Stimulated activated CD8-positive, alpha-beta memory T cell treated with anti-CD3 and anti-CD28 coated beads, Interleukin-15, amount 100 ng/mL, for 48 hours (primary cell): ENCODE measurements at places on chromosomes 2 and 18.

DNA sequence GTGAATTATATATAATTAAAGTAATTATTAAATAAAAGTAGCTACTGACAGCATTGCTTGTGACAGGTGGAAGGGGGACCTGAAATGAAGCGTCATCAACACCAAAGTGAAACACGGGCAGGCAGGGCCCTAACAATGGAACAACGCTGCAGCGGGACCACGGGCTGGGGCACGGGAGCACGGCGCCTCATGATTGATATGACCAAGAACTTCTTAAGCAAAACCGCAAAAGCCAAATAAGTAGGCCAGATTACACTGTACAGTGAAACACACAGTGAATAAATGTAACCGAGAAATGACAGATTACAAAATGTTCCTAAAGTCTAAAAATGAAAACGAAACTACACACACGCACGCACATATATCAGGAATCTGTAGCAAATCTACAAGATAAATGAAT is 81.4 kb downstream of the SNTG2 start:
- DNase-seq = peak; percentile 14

GRCh38 chr2:5697562-5697961 is 5.4 kb downstream of the SOX11 start:
- DNase-seq = no peak

DNA sequence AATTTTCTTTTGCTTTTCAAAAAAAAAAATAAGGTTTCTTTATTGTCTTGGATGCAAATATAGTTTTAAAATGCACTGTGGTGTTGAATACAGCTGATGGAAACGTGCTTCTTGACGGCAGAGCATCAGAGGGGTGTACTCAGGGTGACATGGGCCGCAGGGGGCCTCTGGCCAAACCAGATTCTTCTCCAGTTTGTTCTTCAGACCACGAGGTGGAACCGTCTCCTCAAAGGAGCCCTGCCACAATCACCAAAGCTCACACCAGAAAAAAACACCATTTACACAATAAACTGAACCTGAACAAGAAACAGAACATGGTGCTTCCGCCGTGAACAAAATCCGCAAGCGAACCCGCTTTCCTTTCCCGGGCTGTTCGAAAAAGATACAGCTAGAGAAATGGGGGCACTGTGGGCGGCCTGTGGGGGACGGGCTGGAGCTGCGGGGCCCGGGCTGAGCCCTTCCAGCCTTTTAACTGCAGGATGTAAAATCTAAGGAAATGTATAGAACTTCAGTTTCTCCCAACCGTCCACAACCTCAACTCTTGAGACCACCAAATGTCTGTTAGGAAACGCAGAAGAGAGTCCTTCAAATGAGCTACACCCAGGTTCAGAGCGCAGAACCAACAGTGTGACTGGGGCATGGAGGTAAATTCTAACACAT is 34.5 kb downstream of the PSMG2 start:
- no peak for DNase-seq

- peak; percentile 32 for DNase-seq
These were observed at the start of gene TMEM237 for GRCh38 chr2:201643216-201643890. TSS of gene TMEM237 (minus strand) at chr2:201643503. CDS start at chr2:201643400, 103 bp downstream.

DNA sequence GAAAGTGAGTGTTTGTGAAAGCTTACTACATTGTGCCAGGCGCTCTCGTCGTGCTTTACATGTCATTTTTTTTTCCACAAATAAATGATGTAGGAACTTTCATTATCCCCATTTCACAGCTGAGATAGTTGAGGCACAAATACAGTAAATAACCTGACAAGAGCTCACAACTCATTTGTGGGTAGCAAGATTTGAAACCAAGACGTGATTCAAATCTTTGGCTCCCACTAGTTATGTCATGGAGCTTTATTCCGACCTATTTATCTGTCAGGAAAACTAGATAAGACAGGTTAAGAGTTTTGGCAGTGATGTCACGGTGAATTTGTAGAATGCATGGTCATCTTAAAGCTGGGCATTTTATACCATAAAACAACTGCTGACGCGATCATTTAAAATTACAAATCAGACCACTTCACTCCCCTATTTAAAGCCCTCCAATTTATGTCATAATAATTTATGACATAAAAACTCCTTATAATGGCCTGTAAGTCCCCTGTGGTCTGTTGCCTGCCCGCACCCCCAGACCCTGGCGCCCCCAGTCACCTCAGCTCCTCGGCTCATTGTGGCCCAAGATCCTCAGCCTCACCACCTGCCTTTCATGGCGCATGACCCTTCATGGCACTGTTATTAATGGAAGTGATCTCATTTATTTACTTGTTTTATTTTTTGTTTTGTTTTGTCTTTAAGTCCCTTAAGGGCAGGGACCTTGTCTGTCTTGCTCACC is 678 bp upstream of the ZNF24 start:
- DNase-seq = no peak

DNA sequence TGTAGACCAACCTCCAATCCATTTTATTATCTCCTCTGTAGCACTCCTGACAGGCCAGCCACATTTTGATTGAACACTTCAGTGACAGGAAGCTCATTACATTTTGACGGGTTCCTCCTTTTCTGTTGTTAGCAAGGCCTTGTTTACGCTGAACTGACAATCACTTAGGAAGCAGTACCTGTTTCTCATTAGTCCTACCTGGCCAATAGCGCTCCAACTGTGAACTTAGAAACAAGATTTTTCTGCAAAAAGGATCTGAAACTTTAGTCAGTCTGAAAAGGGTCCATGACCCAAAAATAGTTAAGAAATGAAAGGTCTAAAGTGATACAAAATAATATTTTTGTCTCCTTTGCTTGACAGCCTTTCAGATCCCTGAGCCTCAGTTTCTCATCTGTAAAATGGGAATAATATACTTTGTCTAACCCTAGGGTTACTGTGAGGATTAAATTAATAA is 119.6 kb upstream of the MSTN start:
- DNase-seq = no peak

DNA sequence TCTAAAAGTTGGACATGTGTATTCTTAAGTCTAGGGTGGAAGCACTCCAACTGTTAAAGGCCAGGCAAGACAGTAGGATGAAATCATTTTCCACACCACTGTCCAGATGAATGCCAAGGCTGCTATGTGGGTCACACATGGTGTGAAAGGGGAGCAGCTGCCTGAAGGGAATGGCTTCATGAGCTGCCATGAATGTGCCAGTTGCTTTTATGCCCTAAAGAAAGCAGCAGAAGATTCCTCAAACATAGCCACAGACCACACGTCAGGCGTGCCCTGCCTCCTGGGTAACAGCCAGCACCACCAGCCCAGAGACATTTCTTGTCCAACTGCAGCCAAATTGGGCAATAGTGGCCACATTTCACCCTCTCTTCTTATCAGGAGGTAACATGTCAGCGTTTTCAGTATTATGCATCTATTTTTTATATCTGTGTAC is 130.2 kb downstream of the MTCL1 start:
- DNase-seq = no peak

- no peak for DNase-seq
These were observed 328.1 kb downstream of the MYCN start for GRCh38 chr2:16268301-16269000.

DNA sequence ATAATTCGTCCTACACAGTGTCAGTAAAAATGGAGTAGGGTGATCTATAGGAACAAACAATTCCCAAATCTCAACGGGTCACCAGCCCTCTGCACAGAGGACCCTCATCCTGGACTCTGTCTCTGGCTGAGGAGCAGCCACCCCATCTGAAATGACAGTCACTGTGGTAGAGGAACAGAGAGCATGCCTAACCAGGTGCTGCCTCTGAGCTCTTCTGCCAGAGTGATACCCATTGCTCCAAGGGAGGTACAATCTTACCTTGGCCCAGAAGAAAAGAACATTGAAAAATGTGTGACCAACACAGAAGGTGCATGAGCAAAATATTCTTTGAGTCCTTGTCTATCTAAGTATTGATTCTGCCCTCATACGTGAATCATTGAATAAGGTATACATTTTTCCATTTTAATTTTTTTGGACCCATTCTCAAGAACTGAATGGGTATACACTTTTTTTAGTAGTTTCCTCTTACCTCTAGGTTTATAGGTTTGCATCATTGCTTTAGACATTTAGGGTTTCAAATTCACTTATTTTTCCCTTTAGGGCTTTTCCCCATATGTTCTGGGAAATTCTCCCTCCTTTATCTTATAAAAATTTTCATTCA is 8.7 kb downstream of the SP140 start:
- no peak for DNase-seq

- no peak for DNase-seq
These were observed 2.7 kb upstream of the DCC start for GRCh38 chr18:52337276-52337675.

- no peak for DNase-seq
These were observed 233.9 kb downstream of the SATB2 start for GRCh38 chr2:199223791-199224190.

DNA sequence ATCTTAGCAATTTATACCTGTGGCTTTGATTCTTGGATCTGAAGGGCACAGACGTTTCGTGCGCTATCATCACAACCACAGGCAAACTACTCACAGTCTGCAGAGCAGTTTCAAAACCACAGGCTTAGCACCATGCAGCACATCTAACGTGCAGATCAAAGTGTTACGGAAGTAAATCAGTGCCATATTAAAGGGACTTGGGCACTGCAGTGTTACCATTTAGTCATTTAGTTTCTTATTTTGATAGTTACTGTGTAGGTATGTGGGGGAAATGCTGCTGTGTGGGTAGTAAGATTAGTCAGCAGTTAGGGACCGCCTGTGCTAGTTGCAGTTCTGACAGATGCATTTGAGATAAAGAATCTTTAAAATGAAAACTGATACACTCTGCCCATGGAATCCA is 384.0 kb downstream of the NBAS start:
- peak; percentile 65 for DNase-seq

- no peak for DNase-seq
These were observed 2.1 kb upstream of the NGEF start for GRCh38 chr2:233015019-233015645.

DNA sequence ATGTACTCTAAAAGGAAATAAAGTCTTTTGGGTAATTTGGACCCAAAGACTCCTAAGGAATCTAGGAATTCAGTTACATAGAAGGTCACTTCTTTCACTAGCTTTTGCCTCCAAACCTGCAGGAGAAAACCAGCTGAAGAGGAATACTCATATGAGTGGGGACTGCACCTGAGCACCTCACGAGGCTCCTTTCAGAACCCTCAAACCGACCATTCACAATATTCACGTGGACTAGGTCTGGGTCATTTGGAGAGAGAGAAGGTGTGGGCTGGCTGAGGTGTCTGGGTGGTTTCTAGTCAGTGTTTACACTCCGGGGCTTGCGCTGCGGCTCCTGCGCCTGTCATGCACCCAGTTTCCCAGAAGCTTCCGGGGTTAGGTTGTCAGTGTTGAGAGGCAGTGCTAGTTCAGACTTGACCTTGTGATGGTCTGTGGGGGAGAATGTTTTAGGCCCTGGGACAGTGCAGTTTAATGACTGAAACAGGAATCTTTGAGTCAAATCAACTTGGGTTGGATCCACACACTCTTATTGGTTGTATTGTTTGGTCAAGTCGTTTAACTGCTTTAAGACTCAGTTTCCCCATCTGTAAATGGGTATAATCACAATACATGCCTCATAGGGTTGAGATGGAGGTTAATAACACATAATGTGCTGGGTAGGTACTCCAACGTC is 78.4 kb downstream of the LIMS1 start:
- peak; percentile 61 for DNase-seq

DNA sequence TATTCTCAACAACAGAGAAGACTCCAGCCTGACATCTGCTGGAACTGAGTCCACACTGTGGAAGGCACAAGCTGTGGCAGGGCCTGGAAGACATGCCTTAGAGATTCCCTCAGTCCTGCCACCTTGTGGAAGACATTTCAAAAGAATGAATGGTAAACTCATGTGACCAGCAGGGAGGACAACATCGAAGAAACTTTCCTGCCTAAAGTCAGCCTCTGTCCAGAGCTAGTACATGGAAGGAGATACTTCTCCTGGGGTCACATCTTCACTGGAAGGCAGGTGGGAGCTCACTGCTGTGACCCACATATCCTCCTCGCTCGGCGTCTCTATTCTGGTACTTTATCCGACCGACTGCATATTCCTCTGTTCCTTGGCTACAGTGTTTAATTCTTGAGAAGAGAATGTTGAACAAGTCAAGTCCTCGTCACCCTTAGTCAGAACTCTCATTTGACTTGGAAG is 59.5 kb downstream of the PUM2 start:
- no peak for DNase-seq

DNA sequence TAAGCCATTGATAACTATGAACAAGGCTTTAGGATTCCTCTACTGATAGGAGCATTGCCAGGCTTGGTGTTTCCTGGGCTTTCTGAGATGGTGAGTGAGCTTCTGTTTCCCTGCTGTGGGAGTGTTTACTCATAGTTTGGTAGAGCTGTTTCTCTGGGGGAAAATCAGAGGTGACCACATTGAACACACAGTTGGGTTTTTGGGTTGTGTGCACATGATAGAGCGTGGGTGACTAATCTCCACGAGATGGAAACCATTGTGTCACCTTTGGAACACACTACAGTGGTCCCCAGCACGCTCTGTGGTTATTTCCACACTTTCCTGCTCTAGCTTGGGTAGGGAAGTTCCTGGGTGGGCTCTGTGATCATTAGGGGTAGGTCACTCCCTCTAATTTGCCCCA is 5.4 kb downstream of the IL1R1 start:
- DNase-seq = peak; percentile 62

GRCh38 chr2:110729106-110729505 is 3.3 kb upstream of the ACOXL start:
- no peak for DNase-seq

DNA sequence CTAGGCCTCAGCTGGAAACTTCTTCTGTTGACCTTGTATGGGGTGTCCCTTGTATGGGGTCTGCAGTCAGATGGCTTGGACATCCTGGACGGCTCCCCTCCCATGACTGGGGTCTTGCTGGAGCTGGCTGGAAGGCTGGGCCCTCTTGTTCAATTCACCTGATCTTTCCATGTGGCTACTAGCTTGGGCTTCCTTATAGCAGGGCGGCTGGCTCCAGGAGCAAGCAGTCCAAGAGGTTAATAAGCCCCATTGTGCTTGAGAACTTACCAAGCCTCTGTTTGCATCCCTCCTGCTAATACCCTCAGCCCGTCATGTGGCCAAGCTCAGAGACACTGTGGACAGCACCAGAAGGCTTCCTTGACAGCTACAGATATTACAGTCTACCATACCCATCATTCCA is 111.6 kb upstream of the NPAS2 start:
- no peak for DNase-seq

- no peak for DNase-seq
These were observed 13.3 kb downstream of the BCL2 start for GRCh38 chr18:63306249-63306648.

- no peak for DNase-seq
These were observed 61.5 kb downstream of the TNFRSF11A start for GRCh38 chr18:62386601-62387000.

GRCh38 chr2:200208041-200208440 is 98.5 kb upstream of the SPATS2L start:
- no peak for DNase-seq

- no peak for DNase-seq
These were observed 40.0 kb downstream of the SLC40A1 start for GRCh38 chr2:189540551-189540950.

DNA sequence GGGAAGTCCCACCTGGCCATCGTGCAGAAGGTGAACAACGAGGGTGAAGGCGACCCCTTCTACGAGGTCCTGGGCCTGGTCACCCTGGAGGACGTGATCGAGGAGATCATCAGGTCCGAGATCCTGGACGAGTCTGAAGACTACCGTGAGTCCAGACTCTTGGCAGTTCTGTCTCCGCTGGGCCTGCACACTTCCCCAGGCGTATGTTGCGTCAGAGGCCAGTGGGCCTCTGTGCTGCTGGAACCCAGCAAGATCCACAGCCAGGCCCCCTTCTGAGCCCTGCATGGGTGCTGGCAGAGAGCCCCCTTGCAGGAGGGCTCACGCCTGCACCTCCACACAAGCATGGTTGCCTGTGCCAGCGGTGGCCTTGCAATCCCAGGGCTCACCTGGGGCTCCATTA is 9.0 kb downstream of the CNNM3 start:
- no peak for DNase-seq

- no peak for DNase-seq
These were observed 53.2 kb upstream of the GPR17 start for GRCh38 chr2:127592761-127593227.
